Activated CD4-positive, alpha-beta T cell treated with anti-CD3 and anti-CD28 coated beads for 1 hour (primary cell): ENCODE measurements at places on chromosomes 5 and 9.

DNA sequence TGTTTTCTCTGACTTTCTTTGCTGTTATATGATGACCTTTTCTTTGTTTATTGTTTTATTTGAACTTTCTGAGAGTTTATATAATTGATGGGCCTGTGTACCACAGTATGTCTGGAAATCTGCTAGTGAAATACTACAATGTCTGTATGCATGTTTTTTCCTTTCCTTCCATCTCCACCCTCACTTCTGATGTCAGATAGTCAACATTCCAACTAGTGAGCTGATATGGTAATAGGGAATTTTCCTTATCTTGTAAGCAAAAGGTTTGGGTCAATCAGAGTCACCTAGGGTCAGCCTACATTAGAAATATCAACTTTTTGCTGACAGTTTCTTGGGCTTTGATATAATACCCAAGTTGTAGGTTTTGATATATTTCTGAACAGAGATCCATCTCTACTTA, 103.2 kb downstream of the MAT2B start:
- no peak for DNase-seq

- no peak for DNase-seq
Measured at GRCh38 chr9:76249309-76249708, 144.9 kb downstream of the RFK start.

DNA sequence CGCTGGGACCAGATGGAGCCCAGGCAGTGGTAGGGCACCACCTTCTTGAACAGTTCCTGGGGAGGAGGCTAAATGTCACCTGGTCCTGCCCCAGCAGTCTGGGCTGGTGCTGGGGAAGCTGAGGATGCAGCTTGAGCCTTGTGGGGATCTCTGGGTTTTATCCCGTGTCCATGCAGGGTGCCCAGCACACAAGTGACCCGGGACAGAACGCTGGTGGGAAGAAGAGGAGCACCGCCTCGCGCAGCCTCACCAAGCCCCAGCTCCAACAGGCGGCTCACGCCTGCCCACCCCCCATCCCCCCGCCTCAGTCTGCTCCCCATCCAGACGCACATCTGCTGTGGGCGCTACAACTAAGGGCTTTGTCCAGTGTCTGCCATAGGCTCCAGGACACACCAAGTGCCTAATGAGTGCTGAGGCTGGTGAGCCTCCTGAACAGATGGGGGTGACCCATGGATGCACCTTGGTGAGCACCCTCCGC, 13.8 kb downstream of the RALGDS start:
- no peak for DNase-seq

- no peak for DNase-seq
Measured at GRCh38 chr5:33501899-33502298, 61.1 kb downstream of the TARS1 start.

GRCh38 chr9:133135146-133135745, 14.2 kb upstream of the RALGDS start:
- no peak for DNase-seq

DNA sequence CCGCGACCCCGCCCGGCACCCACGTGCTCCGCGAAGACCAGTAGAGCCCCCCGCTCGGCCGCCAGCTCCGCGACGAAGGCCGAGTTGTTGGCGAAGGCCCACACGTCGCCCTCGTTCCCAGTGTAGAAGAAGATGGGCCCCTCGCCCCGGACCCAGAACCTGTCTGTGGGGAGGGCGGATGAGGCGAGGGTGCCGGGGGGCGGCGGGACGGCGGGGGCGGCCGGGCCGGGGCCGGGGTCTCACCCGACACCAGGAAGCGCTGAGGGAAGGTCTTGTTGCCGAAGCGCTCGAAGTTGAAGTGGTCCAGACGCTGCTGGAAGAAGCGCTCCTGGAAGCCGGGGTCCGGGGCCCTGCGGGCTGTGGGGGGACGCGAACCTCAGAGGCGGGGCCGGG, 317 bp downstream of the DPP7 start:
- DNase-seq: no peak

- DNase-seq: no peak
Measured at GRCh38 chr5:160537940-160538339, 116.3 kb downstream of the PTTG1 start.

- DNase-seq: no peak
Measured at GRCh38 chr5:112668016-112668415, 69.7 kb upstream of the APC start.

GRCh38 chr9:2593744-2594143, 27.8 kb upstream of the VLDLR start:
- DNase-seq: no peak

- DNase-seq: no peak
Measured at GRCh38 chr5:92504346-92504745, 1076.7 kb downstream of the NR2F1-AS1 start.

DNA sequence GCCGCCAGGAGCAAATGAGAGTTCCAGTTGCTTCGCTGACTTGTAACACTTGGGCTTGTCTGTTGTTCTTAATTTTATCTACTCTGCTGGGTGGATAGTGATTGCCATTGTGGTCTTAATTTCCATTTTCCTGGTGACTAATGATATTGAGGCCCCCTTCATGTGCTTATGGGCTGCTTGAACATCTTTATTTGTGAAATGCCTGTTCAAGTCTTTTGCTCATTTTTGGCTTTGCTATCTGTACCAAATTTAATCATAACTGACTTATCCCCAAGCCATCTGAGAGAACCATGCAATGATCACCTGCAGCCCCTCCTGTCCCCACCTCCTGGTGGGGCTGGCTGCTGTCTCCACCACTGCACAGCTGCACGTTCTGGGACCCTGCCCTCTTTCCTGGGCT, 20.5 kb downstream of the STC2 start:
- DNase-seq: no peak
